ENCODE measurements at places on chromosomes 7 and 10.

DNA sequence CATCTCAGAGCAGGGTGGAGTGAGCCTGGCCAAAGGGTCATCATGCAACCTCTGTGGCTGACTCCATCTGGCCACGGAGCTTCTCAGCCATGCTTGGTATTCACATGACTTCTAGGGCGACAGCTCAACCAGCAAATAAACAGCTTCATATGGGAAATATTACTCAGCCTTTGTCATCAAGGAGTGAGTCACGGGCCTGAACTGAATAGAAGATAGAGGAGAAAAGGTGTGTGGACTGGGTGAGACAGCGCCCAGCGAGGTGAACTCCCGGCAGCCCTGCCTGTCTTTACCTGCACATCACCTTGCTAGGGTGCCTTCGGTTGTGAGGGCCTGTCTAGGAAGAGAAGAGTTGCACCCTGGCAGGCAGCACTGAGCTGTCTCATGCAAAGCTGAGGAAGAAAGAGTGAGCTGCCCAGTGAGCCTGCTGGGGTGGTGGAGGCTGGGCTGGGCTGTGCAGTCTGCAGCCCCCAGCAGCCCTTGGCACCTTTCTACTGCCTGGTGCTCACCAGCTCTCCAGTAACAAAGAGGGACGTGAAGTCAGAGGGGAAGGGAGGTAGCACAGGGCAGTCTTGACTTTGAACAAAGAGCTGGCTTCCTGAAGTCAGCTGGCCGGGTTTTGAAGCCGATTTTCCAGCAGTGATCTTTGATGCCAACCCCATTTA lies 114.2 kb downstream of the EGFR start:
- DNase-seq: peak; percentile 49

- no peak for DNase-seq
These were observed 74.1 kb upstream of the HDAC9 start for GRCh38 chr7:18421297-18422002.

- DNase-seq: no peak
These were observed 250.6 kb downstream of the BBS9 start for GRCh38 chr7:33379891-33380525.

DNA sequence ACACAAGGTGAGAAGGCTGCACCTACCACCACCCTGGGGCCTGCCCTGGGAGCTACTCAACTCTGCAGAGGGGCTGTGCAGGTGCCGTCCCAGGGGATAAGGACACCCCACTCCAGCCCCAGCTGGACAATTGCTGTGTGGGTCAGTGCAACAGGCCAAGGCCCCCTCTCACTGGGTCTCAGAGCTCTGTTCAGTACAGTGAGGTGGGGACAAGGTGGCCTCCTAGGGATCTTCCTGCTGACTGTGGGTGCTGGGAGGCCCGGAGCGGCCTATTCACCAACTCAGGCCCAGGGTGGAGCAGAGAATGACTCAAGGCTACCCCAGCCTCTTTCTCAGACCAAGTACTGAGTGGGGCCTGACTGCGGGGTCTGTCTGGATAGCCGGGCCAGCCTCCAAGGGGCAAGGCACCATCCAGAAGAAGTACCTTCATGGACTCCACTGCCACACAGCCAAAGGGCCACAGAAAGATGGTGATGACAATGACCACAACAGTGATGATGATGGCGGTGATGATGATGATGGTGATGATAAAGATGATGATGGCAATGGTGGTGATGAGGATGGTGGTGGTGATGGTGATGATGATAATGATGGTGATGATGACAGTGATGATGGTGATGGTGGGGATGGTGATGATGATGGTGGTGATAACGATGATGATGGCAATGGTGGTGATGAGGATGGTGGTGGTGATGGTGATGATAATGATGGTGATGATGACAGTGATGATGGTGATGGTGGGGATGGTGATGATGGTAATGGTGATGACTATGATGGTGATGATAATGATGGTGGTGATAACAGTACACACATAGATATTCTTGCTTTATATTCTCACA lies 59.8 kb upstream of the DNAAF5 start:
- DNase-seq: no peak

GRCh38 chr7:37394158-37394557 lies 54.5 kb downstream of the ELMO1 start:
- no peak for DNase-seq

GRCh38 chr7:107931740-107932515 lies 40.9 kb downstream of the DLD start:
- DNase-seq: no peak

GRCh38 chr7:156823435-156823834 lies 69.5 kb downstream of the LMBR1 start:
- DNase-seq: no peak

DNA sequence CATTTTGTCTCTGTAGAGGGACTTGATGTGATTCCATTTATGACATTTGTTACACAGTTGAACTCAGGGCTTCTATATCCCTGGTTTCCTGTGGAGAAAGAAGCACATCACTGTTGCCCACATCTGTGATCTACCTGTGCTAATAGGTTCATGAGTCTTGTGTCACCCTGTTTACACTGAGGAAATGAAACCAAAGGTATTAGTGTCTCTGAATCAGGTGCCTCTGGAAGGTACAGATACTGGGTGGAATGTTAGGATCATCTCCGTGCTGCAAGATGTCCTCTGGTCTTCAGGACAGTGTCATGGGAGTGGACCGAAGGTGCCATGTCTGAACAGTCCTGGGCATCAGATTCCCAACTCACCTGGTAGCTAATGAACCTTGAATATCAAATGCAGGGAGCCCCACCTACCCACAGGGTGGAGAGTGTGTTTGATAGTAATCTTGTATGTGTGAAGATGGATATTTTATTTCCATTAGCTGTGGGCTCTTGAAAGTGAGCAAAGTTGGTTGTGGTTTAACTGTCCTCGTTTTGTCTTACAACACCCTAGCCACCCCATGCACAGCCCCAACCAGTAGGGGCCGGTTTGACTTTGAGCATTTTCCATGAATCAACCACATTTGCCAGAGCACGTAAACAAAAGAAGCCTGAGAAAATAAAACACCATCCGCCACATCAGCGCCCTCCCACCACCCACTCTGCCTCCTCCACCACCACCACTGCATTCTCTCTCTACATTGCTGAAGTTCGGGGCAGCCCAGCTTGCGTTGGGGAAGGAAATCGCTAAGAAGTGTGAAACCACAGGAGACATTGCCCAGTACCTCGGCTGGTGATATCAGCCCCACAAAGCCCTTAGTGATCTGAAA lies 40.7 kb downstream of the TARP start:
- peak; percentile 77 for DNase-seq

- DNase-seq: no peak
These were observed 15.2 kb upstream of the LBX1 start for GRCh38 chr10:101244321-101245050.

DNA sequence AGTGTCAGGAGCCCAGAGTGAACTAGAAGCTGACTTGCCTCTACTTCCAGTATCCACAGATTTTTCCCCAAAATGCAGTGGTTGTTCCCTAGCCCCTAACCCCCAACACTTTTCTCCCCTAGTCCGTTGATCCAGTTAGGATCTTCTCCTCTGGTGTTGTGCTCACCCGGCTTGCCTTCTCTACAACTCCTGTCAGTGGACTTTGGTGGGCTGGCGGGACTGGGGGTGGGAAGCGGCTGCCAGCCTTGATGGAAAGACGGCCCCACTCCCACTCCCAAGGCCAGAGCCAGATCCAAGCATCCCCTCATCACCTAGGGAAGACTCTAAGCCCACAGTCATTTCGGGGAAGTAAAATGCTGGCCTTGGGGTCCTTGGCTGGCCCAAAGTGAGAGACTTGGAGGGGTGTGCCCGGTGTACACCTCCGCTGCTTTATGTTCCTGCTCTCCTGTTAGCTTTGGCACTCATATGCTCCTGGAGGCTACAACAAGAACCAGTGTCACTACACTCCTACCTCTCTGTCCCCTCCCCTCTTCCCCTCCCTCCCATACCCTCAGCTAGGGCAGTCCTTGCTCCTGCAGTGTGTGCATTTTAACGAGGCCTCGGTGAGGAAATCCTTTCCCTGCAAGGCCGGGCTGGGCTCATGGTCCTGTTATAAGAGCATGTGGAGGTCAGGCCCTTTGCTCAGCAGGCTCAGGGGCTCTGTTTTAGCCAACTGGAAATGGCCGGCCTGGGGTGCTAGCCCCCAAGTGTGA lies 930 bp upstream of the HOXA10 start:
- peak; percentile 17 for DNase-seq

DNA sequence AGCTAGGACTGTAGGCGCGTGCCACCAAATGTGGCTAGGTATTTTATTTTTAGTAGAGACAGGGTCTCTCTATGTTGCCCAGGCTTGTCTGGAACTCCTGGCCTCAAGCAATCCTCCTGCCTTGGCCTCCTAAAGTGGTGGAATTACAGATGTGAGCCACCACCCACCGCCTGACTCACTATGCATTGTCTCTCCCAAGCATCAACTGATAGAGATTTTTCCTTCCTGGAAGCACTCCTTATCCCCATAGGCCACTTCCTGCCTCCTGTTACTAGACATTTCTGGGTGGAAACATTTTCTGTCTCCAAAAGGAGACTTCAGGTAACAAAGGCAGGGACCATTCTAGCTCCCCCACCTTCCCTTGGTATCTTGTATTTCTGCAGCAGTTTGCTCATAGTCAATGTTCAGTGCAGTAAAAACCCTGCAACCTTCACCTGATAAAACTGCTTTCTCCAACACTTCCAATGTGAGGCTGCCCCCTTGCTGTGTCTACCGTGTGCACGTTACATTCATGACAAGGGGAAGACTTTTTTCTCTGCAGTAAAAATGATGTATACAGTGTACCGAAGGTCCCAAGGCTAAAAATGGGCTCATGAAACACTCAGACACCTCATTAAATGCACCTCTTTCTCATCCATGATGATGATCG lies 84.9 kb downstream of the NHLRC2 start:
- no peak for DNase-seq

Measured in activated T-cell treated with anti-CD3 and anti-CD28 coated beads, Interleukin-2, amount 50 U/mL, for 48 hours (primary cell).